CD4-positive, alpha-beta T cell (primary cell): ENCODE measurements at places on chromosomes 1 and 21.

DNA sequence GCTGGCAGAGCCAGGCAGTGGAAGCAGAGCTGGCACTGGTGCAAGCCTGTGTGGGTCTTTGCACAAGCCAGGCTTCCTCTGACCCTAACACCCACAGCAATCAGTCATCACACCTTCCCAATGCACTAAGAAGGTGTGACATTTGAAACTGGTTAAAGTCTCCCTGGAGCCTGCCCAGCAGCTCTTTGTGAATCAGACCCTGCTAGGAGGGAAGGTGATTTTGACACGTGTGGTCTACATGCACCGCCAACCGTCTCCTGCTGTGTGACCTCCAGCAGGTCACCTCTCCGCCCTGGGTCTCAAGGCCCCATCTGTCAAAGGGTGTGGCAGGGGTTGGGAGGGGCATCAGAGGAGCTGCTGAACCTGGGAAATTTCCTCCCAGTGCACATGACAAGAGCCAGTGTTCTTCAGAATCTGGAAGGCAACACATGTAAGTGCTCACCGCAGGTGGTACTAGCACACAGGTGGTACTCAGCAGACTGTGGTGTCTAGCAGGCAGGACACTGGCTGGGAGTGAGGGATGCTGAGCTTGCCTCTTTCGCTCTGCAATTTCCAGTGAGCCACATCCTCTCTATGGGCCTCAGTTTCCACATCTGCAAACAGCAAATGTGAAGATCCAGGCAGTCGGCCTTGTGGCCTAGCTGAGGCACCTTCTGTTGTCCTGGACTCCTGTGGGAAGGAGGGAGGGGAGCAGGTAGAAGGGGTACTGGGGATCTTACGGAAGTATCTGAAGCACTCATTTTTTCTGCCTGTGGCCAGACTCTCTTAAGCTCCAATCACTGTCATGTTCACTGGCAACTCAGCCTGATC lies 123.2 kb downstream of the DMRTB1 start:
- no peak for DNase-seq

DNA sequence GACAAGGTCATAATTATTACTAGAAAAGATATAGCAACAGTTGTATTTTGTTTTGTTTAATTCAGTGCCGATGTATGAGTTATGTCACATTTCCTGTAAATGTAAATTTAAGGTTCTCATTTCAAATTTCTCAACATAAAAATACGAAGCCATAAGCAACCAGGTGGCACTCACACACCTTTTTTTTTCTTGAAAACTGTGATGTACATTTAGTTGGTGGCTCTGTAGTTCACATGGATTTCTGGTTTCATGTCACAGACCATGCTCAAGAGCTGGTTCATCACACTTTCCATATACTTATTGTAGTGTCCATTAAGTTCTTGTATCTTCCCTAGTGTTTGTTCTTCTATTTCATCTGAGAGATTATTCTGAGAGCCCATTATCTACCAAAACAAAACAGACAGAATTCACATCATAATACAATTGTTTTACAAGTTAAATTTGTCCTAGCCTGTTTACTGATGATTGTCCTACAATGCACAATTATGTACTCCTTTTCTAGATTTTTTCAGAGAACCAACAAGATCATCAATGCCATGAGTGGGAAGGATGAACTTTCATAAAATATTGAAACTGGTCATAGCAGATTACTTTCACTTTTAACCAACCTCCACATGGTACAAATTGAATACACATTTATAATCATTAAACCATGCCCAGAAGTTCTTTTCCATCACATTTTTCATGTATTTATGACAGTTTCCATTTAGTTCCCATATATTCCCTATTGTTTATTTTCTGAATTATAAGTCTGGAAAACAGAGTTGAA lies 17.1 kb downstream of the ATP6V1G3 start:
- peak; percentile 78 for DNase-seq

GRCh38 chr1:232743999-232744398 lies 61.2 kb upstream of the MAP10 start:
- DNase-seq: no peak

DNA sequence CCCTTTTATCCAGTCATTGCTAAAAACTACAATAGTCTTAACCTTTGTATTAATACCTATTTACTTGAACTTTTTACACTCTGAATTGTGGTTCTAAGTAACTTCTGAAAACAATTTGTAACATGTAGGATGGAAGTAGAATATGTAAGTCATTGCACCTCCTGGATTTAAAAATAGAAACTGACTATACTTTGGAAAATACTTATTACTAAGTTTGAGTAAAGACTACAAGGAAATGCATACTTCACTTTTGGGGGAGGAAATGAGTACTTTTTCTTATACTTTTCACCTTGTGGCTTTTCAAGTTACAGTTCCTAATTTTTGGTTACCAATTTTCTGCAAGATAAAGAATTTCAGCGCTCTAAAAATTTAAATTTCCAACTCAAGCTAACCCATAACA lies 8.7 kb downstream of the RGS18 start:
- DNase-seq: no peak

- DNase-seq: no peak
Measured at GRCh38 chr1:208098773-208099172, 145.4 kb downstream of the PLXNA2 start.

- DNase-seq: no peak
Measured at GRCh38 chr1:178593515-178593914, 80.6 kb downstream of the TEX35 start.

- DNase-seq: no peak
Measured at GRCh38 chr1:24022581-24023361, 42.6 kb upstream of the SRSF10 start.

GRCh38 chr1:64516803-64517568 lies 47.1 kb downstream of the CACHD1 start:
- no peak for DNase-seq

GRCh38 chr1:232468249-232468648 lies 161.7 kb downstream of the SIPA1L2 start:
- no peak for DNase-seq

DNA sequence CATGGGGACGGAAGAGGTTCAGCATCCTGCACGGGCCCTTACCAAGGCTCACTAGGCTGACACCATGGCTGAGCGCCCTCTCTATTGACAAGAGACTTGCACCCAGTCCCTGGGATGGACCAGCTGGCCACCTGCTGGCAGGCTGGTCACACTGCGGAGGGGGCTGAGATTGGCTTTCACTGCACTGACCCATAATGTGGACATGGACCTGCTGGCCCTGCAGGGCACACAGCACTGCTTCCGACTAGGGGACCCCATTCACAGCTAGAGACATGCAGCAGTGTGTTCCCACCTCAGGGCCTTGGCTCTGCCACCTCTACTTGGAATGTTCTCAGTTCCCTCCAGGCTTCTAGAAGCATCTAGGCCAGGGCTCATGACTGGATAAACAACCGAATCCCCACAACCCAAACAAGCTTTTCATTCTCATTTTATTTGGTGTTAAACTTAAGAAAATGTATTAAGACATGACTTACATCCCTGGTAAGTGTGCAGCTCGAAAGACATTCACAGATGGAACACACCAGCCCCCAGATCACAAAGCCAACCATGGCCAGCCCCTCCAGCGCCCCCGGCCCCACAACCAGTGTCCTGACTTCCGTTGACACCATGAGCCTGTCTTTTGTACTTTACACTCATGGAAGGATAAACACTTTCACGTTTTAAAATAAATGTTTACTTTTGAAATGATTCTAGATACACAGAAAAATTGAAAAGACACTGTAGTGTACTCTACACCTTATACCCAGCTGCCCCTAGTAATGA lies 9.3 kb upstream of the SRARP start:
- DNase-seq: peak; percentile 51

DNA sequence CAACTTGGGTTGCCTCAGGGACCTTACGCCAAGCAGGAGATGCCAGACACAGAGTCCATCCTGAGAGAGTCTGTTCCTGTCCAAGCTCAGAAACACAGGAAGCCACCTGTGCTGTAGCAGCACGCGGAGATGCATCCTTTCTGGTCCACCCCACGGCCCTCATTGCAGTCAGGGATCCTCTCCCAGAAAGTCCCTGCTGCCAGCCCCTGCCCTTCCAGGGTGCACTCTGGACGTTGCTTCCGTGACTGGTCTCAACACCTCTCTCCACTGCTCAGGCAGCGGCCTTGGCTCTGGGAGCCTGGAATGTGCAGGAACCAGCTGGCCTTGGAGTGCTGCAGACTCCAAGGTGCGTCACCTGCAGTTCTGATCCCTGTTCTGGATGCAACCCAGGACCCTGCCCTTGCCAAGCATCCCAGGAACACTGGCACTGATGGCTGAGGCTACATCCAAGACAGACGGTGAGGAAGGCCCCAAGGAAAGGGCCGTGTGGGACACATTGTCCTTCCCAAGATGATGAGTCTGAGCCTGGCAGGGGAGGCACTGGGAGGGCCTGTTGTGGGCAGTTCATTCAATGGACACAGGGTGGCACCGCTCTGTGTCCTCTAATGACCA lies 21.7 kb upstream of the COL6A1 start:
- no peak for DNase-seq

DNA sequence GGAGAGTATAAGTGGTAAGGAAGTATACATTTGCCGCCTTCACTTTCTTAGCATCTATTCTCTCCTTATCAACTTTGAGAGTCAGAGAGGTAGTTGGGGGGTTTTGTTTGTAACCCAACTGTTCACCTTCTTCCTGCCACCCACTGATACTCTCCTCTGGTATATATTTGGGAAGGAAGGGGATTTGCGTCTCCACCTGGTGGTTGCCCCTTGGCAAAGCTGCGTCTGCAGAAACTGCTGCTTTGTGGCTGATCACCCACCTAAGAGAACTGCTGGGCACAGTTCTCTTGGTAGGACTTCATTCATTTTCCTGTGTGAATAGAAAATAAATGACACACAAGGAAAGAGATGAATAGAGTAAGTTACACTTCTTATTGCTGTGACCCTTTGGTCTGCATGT lies 87.0 kb downstream of the SYT14 start:
- no peak for DNase-seq

- DNase-seq: peak; percentile 77
Measured at GRCh38 chr1:25549273-25550154, 6.1 kb downstream of the LDLRAP1 start.

DNA sequence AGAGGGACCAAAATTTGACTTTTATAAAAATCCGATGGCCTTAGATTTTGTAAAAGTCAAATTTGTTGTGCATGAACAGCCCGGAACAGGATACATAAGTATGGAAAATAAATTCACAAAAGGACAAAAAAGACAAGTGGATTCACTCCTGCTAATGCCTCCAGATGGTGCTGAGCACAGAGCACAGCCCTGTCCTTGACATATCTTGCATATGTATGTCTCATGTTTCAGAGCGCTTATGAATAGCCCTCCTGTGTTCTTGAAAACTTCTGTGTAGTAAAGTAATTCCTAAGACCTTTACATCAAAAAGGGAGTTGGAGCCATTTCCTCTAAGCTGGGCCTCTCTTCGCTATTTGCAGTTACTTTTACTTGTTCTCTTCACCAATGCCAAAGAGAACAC lies 110.7 kb upstream of the RAB3GAP2 start:
- no peak for DNase-seq

GRCh38 chr1:228487336-228488124 lies at the start of gene RNF187:
RNF187 (plus strand) TSS chr1:228487382.
- DNase-seq: peak; percentile 79

GRCh38 chr1:209561532-209561931 lies 22.0 kb upstream of the CAMK1G start:
- no peak for DNase-seq

DNA sequence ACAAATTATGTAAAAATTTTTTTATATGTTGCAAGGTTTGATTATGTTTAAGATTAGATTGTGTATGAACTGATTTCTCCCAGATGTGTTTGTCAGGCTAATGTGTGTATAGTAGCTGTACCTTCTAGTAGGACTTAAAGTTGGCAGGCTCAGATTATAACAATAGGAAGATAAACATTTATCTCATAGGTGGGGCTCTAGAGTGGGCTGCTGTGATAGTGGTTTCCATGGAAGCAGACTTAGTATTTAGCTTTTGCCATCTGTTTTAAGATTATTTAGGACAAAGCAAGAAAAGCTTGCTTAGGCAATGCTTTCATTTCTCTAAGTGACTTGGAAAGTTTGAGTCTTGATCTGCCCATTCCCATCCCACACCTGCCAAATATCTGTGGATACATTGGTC lies 187.7 kb upstream of the CACYBP start:
- DNase-seq: no peak

- no peak for DNase-seq
Measured at GRCh38 chr1:235152235-235152634, 8.8 kb downstream of the RBM34 start.

DNA sequence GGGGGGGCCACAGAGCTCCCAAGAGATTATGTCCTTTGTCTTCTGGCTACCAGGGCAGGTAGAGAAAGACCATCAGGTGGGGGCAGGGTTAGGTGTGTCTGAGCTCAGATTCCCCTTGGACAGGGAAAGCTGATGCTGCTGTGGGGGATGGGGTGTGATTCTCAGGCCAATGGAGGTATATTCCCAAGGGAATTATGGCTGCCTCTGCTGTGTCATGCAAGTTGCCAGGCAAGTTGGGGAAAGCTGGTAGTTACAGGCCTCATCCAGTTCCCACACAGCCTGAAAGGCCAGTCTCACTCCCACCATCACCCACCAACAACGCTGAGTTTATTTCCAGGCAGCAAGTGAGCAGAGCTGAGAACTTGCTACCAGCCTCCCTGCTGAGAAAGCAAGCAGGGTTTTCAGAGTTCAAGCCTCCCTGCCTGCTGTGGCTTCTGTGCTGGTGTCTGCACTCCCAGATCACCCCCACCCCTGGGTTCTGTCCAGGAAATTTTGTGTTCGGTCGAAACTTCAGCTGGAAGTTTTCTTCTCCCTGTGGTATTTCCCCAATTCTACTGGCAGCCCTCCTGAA lies 21.3 kb downstream of the IFI16 start:
- DNase-seq: no peak

DNA sequence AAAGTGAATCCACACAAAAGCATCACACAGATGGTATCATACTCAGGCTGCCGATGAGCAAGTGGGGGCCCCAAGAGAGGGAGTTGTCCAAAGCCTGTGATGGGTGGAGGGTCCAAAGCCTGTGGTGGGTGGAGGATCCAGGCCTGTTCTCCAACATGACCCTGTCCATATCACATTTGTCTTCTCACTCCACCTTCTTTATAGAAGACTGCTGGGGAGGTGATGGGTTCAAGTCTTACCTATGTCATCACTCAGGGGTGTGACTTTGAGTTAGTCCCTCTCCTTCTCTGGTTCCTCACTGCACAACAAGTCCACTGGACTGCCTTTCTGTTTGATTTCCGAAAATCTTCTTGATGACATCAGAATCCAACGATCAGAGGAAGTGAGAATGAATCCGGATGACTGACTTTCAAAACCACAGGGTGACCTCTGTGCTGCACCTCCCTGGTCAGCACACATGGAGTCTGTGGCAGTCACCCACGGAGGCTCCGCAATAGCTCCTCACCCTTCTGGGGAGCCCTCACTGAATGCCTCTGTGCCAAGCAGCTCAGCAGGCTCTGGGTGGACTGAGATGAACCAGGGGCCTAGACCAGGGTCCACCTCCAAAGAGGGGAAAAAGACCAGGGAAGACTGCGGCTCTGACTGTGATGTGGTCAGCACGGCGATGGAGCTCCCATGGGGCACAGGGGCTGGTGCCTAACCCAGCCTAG lies 166.8 kb downstream of the HIVEP3 start:
- no peak for DNase-seq

GRCh38 chr1:91884459-91885212 lies 1.3 kb downstream of the TGFBR3 start:
- peak; percentile 18 for DNase-seq
